ENCODE measurements at places on chromosomes 1 and 21.

- DNase-seq, result no peak
Measured at GRCh38 chr21:28445141-28445830, 547.4 kb downstream of the LTN1 start.

- DNase-seq, result no peak
Measured at GRCh38 chr21:28833182-28833581, 159.5 kb downstream of the LTN1 start.

GRCh38 chr1:10063878-10064277 is 31.1 kb downstream of the UBE4B start:
- no peak for DNase-seq

DNA sequence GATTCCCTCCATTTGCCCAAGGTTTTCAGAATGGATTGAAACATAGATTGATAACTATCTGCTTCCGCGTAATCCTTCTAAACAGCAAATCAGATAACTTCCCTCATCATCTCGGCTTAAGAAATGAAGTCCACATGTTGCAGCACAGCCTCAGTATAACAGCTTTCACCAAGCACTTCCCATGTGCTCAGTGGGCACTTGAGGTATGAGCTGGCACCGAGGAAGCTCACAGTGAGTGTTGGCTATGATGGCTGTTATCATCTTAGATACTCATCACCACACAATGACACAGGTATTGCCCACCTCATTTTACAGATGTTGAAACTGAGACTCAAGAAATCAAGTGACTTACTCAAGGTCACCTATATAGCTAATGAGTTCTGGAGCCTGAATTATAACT is 43.2 kb downstream of the RCSD1 start:
- DNase-seq, result no peak

DNA sequence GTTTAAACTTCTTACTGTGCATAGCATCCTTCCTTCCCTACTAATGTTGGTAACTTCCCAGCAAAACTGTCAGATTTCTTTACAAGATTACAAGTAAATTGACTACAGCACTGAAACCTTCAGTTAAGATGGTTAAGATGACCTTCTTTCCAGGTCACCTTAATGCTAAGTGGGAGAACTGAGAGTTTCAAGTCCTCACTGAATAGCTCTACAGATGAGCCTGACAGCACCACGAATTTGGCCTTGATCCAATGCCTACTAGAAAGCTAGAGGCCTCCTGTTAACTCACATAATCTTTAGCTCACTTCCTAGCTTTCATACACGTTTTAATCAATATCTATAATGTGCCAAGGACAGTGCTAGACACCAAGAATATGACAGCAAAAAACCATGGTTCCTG is 276.0 kb upstream of the PLD5 start:
- DNase-seq, result no peak

- DNase-seq, result no peak
Measured at GRCh38 chr1:239209591-239209990, 176.8 kb upstream of the CHRM3 start.
